ENCODE measurements at places on chromosomes 6 and 20.

DNA sequence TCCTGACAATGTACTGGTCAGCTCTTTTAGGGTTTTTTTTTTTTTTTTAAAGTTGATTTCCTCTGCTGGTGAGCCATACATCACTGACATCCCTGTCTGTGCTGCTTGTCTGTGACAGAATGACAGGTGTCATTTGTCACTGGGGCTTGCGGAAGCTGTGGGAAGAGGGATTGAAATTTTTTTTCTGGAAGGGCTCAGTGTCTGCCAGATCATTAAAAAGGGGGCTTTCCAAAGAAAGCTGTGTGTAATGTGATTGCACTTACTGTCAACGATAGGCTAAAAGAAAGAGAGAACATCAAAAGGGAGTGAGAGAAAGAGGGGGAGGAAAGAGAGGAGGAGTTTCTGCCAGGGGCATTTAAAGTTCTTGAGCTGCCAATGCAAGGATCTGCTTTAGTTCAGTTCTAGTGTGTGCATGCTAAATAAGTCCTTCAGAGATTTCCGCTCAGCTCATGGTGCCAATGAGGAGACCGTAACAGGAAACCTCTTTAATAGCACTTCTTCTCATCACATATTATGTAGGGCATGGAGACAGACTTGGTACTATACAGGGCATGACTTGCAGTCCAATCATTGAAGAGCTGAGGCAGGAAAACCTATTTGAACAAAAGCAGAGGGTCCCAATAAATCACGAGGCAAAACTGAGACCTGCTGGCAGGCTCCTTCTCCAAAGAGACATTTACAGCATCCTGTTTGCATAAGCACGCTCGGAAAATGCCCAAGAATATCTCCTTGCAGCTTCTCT is 177.2 kb downstream of the TSHZ2 start:
- DNase-seq, result no peak
- H3K4me1 ChIP-seq, result no peaks in the 10 kb centered on the region
- H3K27ac ChIP-seq, result no peak overlapping the region
- H3K4me3 ChIP-seq, result no peak overlapping the region
- peaks cover 32% of the 10 kb centered on the region for H3K27me3 ChIP-seq

DNA sequence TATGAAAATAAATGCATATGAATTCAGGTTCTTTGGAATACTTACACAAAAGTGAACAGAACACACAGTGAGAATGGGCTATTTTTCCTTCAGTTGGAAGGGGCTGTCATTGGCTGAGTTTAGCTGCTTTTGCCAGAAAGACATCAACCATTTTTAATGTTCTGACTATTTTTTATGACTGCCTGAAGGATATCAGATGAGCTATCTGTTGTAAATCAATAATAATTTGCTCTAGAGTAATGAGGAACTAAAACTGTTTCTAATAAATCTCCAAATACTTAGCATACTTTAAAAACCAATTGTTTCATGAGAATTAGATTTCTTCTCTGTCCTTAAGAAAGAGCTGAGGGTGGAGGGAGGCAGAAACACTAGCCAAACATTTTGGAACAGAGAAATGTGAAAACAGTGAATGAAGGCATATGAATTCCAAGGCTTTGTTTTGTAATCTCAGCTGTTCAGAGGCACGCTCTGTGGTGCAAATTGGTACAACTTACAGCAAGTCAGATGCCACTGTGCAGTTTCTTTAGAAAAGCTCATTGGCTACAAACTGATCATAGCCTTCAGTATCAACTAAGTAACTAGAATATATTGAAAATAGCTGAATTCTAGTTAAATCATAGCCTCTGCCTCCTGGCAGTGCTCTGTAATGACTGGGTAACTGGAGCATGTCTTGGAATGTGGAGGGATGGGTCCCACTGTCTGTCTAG is 228.9 kb upstream of the JAG1 start:
- DNase-seq, result no peak
- no peaks in the 10 kb centered on the region for H3K36me3 ChIP-seq
- H3K4me1 ChIP-seq, result no peaks in the 10 kb centered on the region
- no peaks in the 10 kb centered on the region for H3K27me3 ChIP-seq
- H3K27ac ChIP-seq, result no peak overlapping the region
- no peak overlapping the region for H3K4me3 ChIP-seq

GRCh38 chr20:986733-987355 is 15.3 kb downstream of the RSPO4 start:
- DNase-seq, result no peak
- H3K36me3 ChIP-seq, result no peaks in the 10 kb centered on the region
- no peaks in the 10 kb centered on the region for H3K4me1 ChIP-seq
- H3K4me3 ChIP-seq, result no peak overlapping the region

DNA sequence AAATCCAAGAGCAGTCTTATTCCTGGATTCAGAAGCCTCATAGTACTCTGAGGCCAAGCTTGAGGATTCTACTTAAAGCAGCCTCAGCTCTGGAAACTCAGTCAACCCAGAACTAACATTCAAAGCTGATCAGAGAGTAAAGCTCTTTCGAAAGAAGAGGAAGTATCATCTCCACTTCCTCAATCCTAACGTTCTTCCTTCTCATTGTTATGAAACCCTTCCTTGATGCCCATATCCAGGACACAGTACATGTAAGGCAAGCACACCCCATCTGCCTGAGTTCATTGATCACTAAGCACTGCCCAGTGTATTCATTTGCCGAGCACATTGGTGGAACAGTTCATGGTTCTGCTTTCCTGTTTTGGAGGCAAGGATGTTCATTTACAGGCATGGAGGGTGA is at the start of gene IPCEF1:
IPCEF1 (minus strand) TSS at position 114 of the 400 bp plus-strand sequence. CDS start 90,856 bp downstream, outside the sequence.
- no peak for DNase-seq
- no peaks in the 10 kb centered on the region for H3K4me1 ChIP-seq
- H3K36me3 ChIP-seq, result no peaks in the 10 kb centered on the region
- no peak within 1 kb of the TSS for H3K4me3 ChIP-seq
- no peak within 1 kb of the TSS for H3K27ac ChIP-seq
- no peaks in the 10 kb centered on the region for H3K27me3 ChIP-seq
